Activated CD8-positive, alpha-beta memory T cell treated with anti-CD3 and anti-CD28 coated beads for 1 hour (primary cell): ENCODE measurements at places on chromosomes 6 and 20.

DNA sequence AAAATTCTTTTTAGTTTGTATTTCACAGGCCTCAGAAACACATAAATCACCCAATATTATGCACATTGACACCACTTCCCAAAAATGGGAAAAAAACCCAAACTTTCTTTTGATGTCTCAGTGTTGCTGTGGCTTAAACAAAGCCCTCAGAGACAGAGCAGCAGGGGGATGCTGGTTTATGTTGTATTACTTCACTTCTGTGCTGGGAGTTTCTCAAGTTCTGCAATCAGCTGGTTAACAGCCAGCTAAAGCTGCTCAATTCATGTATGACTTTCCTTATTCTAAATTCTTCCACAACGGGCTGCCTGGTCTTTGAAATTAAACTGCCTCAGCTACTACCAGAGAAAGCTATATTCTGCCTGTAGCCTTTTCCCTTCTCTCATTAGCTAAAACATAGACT, 5.6 kb downstream of the FILIP1 start:
- DNase-seq: no peak

DNA sequence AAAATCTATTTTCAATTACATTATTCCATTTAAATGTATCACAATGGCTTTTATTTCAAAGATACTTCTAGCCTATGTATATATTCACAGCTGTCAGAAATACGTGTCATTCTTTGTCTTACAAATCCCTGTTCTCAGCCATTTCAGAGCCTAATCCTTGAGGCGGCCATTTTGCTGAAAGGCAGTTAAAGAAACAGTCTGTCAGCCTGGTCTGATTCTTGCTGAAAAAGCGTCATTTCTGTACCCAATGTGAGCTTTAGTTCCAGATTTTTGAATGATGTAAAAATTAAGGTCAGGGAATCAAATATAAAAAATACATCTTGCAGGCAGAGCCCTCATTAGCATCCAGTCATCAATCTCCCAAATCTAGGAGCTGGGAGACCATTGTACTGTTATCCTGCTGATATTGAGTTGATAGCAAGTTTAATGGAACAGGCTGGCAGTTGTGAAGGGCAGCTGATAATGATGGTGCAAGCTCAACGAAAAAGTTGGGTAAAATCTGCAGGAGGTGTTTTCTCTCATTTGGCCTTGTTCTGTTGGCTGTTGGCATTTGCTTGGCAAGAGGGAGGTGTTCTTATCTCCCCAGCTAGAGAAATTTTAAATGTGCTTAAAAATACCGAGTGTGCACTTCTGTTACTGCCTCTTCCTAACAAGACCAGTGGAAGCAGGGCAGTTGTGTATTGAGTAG, 314.8 kb downstream of the SOX4 start:
- no peak for DNase-seq

DNA sequence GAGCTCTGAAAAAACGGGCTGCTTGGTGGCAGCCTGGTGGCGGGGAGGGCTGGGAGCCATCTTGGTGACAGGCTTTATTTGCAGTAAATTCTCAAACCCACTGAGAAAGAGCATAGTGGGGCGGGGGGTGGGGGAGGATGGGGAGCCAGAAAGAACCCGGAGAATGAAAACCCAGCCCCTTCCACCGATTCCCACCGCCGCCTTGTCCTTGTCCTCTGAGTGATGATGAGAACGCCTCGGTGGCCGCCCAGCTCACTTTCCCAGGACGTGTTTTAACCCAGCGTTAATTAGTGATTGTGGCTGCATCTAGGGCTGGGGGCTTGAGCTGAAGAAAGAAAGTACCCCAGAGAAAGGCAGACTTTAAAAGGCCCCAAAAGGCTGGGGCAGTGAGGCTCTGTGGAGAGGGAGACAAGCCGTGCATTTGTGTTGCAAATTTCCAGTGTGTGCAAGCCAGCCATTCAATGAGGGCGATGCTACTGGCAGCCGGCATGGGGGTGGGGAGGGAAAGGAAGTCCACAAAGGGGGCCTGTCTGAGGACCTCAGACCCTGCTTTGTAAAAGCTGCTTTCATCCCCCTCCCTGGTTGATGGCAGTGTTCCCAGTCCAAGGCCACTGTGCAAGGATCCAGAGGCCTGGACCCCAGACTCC, 6.2 kb upstream of the GHRH start:
- DNase-seq: no peak

DNA sequence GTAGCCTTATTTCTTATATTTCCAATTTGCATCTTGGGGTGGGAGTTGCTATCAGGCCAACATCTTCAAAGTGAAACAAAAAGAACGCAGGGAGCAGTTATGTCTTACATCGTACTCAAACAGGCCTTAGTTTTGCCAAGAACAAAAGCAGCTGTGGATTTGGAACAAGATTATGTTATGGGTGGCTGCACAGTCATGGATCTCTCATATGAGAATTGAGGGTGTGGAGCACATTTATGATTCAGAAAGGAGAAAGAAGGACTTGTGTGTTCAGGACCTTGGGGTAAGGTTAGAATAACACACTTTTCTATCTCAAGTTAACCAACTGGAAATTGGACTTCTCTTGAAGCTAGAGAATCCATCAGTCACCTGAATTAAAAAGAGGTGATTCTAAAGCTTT, 259.9 kb downstream of the FOXA2 start:
- no peak for DNase-seq

DNA sequence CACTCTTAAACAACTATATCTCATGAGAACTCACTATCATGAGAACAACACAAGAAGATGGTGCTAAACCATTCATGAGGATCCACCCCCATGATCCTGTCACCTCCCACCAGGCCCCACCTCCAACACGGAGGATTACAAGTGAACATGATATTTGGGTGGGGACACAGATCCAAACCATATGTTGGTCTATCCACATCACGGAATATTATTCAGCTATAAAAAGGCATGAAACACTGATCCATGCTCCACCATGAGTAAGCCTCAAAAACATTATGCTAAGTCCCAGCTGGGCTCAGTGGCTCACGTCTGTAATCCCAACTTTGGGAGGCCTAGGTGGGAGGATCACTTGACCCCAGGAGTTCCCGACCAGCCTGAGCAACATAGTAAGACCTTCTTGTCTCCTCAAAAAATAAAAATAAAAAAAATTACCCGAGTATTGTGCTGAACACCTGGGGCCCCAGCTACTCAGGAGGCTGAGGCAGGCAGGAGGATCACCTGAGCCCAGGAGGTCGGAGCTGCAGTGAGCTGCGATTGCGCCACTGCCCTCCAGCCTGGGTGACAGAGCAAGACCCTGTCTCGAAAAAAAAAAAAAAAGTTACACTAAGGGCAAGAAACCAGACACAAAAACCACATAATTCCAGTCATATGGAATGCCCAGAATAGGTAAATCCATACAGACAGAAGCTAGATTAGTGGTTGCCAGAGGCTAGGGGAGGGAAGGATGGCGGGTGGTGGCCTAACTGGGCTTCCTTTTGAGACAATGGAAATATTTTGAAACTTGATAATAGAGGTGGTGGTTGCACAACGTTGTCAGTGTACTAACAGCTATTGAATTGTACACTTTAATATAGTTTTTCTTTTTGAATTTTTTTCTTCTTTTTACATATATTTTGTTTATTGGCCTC, 43.1 kb downstream of the ZNF217 start:
- DNase-seq: no peak

- DNase-seq: no peak
Observed at GRCh38 chr6:100203400-100203799, 209.4 kb upstream of the MCHR2 start.

DNA sequence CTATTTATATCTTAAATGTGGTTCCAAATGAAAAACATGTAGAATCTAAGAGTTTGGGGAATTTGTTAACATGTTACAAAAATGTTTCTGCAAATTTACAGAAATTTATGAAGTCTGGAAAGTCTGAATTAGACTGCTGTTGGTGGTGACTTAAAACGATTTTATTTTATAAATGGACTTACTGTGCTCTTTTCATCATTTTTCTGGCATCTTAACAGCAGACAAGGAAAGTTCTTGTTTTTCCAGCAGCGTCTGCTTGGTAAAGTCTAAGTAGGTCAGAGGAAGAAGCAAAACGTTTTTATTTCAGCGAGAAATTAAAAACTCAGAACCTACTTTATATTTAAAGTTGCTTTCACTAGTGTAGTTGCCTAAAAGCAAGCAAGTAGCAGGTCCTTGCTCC, 48.6 kb upstream of the COL9A1 start:
- DNase-seq: no peak

DNA sequence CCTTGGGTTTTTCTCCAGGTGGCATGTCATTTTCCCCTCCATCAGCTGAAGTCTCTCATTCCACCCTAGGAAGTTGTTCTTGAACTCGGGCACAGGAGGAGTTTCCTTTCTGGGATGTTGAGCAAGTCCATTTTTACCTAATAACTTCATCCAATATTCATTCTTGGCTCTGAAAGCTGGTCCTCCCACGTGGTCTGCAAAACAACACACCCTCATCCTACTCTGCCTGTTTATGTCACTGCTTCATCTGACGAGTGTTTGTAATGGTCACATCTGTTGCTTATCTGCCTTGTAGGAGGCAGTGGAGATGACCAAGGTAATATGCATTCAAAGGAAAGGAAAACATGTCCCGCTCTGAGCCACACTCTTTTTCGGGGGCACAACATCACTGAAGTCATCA, 41.7 kb upstream of the AIG1 start:
- DNase-seq: no peak

GRCh38 chr20:43751167-43752050, 24.6 kb upstream of the GTSF1L start:
- no peak for DNase-seq

- DNase-seq: no peak
Observed at GRCh38 chr6:49849213-49849907, 17.0 kb downstream of the CRISP1 start.

- no peak for DNase-seq
Observed at GRCh38 chr6:42227173-42227850, 9.7 kb upstream of the MRPS10 start.

- DNase-seq: no peak
Observed at GRCh38 chr6:134734312-134734869, 215.5 kb downstream of the ALDH8A1 start.

DNA sequence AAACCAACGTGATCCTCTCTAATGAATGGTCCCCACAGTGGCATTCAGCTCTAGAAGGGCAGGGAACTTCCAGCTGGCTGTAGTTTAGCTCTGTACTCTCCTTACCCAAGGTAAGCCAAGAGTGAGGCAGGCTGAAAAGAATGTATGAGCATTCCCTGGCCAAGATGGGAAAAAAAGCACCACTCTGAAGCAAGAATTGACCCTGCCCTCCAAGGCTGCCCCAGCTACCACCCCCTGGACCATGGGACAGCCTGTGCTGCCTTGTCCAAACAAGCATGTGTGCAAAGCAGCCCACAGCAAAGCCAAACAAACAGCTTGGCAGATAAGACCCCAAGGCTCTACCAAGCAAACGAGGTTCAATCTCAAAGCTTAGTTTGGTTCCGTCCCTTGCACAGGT, 73.9 kb downstream of the GFOD1 start:
- no peak for DNase-seq

- no peak for DNase-seq
Observed at GRCh38 chr6:19968201-19968600, 131.0 kb downstream of the ID4 start.

DNA sequence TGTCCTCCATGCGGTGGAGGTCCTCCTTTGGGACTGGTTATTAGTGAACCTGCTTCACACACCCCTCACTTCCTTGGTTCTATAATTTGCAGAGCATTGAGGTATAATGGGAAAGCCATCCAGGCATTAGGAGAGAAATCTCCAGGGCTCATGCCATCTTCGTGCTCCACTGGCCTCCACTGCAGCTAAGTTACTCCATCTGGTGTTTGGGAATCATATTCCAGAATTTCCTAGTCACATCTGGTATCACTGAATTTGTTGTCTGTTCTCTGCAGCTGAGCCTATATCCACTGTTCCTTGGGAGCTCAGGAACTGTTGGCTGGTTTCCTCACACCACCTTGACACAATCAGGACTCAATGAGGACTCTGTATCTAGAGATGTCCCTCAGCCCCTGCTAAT, 173.0 kb upstream of the TSHZ2 start:
- DNase-seq: no peak

DNA sequence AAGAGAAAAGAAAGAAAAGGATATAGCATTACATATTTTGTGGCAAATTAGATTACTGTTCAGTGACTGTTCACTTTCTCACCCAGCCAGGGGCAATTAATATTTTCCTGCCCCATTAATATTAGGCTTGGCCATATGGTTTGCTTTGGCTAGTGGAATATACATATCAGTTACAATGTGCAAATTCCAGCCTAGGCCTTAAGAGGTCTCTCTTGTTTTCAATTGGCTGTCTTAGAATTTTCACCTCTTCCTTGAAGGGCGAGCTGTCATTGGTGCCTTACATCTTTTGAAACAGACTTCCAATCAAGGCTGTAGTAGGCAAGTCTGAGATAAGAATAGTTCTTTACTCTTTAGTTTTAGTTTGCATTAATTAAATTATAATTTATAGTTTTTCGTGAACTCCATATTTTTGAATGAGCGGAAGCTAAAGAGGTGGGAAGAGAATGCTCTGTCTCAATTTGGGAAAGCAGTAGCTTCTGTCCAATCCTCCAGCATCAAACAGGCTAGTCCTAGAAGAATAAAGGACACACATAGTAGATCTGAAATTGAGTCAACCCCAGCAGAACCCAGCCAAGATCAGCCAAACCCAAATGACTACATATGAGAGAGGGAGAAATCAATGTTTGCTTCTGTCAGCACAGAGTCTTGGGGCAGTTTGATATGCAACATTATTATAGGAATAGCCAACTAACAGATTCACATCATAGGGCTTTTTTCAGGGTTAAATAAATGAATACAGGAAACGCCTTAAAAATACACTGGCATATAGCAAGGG, 6.3 kb upstream of the CSNK2A1 start:
- DNase-seq: no peak

GRCh38 chr20:1187605-1188171, 2.9 kb upstream of the TMEM74B start:
- DNase-seq: no peak

DNA sequence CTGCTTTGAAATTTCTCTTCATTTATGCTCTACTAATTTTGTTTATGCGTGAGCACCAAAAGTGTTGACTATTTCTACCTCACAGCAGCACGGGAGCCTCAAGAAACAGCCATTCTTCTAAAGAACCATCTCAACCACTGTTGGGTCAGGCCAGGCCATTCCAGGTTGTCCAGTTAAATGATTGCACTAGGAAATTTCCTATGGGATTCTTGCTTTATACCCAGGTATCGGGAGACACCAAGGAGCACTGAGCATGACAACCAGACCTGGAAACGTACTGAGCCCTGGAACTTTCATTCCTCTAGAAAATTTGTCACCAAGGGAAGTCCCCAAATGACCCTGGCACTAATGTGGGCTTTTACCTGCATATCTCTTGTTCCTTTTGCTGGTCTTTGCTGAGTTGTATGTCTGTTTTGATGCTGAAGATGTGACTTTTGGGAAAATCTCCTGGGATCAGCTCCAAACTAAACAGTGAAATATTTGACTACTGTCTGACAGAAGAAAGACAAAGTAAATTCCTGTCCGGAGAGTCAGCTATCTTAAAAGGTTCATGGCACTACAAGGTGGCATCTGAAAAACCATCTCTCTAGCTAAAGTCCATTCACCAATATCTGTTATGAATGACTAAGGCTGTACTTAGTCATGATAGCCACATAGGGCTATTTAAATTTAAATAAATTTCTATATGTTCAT, 70.5 kb downstream of the SNAP25 start:
- no peak for DNase-seq

GRCh38 chr6:137116807-137117206, 56.6 kb downstream of the IL22RA2 start:
- DNase-seq: no peak

GRCh38 chr6:110662490-110663211, 152.6 kb downstream of the CDK19 start:
- DNase-seq: no peak
